ENCODE measurements at places on chromosomes 12 and 14. TPM values are rescaled to one million over a fixed set of nuclear protein-coding genes. Genes with fewer than 3 reads are reported as not detected.

The CACNA1C gene
- 13.9 TPM for total RNA-seq

The COPZ1 gene
- 104 TPM for total RNA-seq

The GNB3 gene
- total RNA-seq = 1.6 TPM

The NID2 gene
- total RNA-seq = 382 TPM

The LRP1-AS gene
- not detected for total RNA-seq

The COCH gene
- total RNA-seq = 0.06 TPM

The SLC17A8 gene
- total RNA-seq = not detected

The DBX2 gene
- not detected for total RNA-seq

The PTPRO gene
- 2.0 TPM for total RNA-seq

The LRRC43 gene
- 0.79 TPM for total RNA-seq

The YLPM1 gene
- total RNA-seq = 23.8 TPM

The SLC5A8 gene
- not detected for total RNA-seq

The PRH2 gene
- total RNA-seq = not detected

The PZP gene
- under 0.01 TPM for total RNA-seq

The GLIPR1L2 gene
- total RNA-seq = 0.92 TPM

The SIRT4 gene
- 0.79 TPM for total RNA-seq

The C12orf43 gene
- total RNA-seq = 13.2 TPM

The SLC25A47 gene
- not detected for total RNA-seq

The FLVCR2 gene
- 0.75 TPM for total RNA-seq

The ART4 gene
- 3.5 TPM for total RNA-seq

The RPL36AL gene
- total RNA-seq = 425 TPM

The DERA gene
- 37.9 TPM for total RNA-seq

The TRIAP1 gene
- 19.0 TPM for total RNA-seq

The ASCL4 gene
- total RNA-seq = not detected

The SERPINA10 gene
- total RNA-seq = not detected

The VPS37B gene
- 17.1 TPM for total RNA-seq

The LBHD2 gene
- not detected for total RNA-seq

The C12orf50 gene
- total RNA-seq = 0.13 TPM

The TEX52 gene
- total RNA-seq = not detected

The CCDC59 gene
- 46.4 TPM for total RNA-seq

The ZC2HC1C gene
- total RNA-seq = 0.99 TPM

The LUM gene
- total RNA-seq = 1,118 TPM

The CFAP54 gene
- 3.4 TPM for total RNA-seq

The KRT76 gene
- not detected for total RNA-seq

The PLA2G1B gene
- not detected for total RNA-seq

The KRT81 gene
- total RNA-seq = not detected

The TBC1D30 gene
- total RNA-seq = 0.53 TPM

The NEUROD4 gene
- total RNA-seq = not detected

The RNASE13 gene
- not detected for total RNA-seq

The HOXC9 gene
- total RNA-seq = not detected

The KRT78 gene
- total RNA-seq = not detected

The BICDL1 gene
- not detected for total RNA-seq

The SLC39A5 gene
- total RNA-seq = not detected

The TROAP gene
- total RNA-seq = 10.6 TPM

The AKAP6 gene
- 9.1 TPM for total RNA-seq

The PCNX4 gene
- total RNA-seq = 69.3 TPM

The KRT75 gene
- total RNA-seq = not detected

The FITM1 gene
- 0.13 TPM for total RNA-seq

The COX8C gene
- total RNA-seq = not detected

All from aortic smooth muscle cell (primary cell).